ENCODE measurements at places on chromosomes 12 and 14.

DNA sequence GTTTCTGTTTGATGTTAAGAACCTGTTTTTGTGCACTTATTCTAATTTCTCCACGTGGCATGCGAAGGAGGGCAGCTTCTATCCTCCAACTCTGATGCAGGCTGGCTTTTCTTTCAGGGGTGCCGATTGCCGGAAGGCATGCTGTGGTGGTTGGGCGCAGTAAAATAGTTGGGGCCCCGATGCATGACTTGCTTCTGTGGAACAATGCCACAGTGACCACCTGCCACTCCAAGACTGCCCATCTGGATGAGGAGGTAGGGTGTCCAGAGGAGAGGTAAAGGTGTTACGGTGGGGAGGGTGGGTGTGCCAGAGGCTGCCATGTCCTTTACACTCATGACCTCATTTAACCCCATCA, 29.6 kb downstream of the MTHFD1 start:
- no peak for DNase-seq

GRCh38 chr12:132474237-132474741, 15.7 kb upstream of the FBRSL1 start:
- DNase-seq = no peak

DNA sequence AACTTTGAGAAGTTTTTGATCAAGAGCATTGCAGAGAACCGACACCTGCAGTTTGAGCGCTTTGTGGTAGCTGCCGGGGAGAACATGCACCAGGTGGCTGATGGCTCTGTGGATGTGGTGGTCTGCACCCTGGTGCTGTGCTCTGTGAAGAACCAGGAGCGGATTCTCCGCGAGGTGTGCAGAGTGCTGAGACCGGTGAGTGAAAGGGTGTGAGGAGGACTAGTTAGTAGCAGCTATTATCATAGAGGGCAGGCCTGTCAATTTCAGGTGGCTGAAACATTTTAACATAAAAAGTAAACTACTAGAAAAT, 27.0 kb upstream of the HIGD1C start:
- no peak for DNase-seq

DNA sequence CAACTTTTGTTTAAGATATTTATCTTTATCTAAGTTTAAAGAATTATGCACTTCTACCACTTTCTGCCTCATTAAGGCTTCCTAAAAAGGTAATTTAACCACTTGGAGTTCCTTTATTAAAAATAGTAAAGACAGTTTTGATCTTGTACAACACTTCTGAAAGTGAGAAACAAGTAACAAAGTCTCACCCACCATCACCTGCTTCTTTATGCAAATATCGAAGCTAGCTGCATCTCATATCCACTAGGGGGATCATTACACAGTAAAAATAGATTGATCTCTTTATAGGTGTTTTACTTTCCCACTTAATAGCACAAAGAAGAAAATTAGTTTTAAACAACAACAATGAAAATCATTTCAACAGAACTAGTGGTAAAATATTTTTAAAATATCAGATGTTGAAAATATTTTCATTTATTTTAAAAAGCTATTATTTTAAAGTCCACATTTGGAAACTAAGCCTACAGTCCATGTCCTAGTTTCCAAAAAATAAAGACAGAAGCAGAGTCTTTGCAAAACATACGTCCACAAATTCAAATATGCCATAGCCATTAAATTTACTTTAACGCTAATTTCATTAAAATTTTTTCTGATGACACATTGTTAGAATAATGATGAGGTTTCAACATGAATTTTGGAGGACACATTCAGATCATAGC, 160.0 kb upstream of the SOX5 start:
- no peak for DNase-seq

- DNase-seq = no peak
These were observed 12.4 kb downstream of the CALM1 start for GRCh38 chr14:90409209-90409730.

- no peak for DNase-seq
These were observed 83.8 kb downstream of the EEA1 start for GRCh38 chr12:92845329-92845728.

- DNase-seq = no peak
These were observed 1122.6 kb downstream of the FLRT2 start for GRCh38 chr14:86652526-86652925.

All from retina (tissue), 1 donor.